ENCODE measurements at places on chromosomes 1 and 21.

DNA sequence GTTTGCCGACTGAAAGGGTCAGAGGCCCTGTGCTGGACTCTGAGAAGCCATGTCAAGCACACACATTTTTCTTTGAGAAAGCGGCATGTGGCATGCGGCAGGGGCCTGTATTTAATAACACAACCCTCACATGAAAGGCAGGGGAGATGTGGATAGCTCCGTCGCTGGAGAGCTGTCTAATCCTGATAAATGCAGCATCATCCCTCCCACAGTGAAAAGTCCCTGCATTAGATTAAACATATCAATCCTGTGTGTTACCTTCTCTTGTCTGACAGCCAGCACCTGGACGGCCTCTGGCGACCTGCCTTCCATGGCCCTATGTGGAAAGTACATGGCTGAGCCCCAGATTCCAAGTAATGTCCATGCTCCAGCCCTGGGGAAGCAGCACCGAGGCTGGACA is 313.0 kb upstream of the AJAP1 start:
- DNase-seq: no peak

GRCh38 chr1:219533280-219533679 is 79.6 kb downstream of the ZC3H11B start:
- no peak for DNase-seq

DNA sequence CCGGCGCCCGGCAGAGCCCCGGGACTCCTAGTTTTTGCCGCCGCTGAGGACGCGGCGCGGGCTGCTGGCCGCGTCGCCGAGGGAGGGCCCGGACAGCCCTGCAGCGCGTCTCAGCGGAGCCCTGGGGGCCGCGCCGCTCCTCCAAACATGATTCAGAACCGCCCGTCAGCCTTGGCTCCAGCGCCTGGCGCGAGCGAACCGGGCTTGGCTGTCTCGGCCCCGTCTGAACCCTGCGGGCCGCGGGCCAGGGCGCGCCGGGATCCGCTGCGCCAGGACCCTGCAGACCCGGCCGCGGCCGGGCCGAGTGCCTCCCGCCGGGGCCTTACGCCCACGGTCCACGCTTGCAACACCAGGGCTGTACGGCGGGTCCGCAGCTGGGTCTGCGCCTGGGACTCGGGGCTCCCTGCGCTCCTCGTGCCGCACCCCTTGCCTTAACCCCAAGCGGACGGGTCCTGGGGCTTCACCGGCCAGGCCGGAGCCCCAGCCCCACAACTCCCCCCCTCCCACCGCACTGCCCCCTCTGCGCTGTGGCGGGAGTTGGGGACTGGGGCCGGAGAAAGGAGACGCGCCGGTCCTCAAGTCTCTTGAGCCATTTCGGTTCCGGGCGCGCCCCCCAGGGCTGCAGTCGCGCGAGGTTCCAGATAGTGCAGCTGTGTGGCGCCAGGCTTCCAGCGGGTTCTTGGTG is 48.4 kb upstream of the CD34 start:
- no peak for DNase-seq

GRCh38 chr1:94755675-94756074 is 64.5 kb upstream of the SLC44A3 start:
- DNase-seq: no peak

DNA sequence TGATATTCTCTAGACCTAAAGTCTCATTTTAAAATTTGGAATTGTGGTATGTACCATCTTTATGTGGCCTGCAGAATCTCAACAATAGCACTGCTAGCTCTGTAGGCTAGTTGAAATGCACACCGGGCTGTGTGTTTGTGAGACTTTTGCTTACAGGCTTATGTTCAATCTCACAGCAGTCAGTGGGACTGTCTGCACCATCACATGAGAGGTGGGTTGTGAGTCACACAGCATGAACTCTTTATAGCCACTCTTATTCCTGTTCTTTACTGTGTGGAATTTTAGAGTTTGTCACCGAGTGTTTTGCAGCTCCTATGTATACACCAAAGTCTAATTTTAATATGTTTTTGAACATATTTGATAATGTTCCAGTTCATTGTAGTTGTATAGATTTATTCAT is 74.6 kb downstream of the RASAL2 start:
- no peak for DNase-seq

Data from activated CD4-positive, alpha-beta T cell treated with anti-CD3 and anti-CD28 coated beads, Interleukin-2, amount 50 U/mL, for 24 hours (primary cell).